ENCODE measurements at places on chromosomes 4 and X. TPM values are rescaled to one million over a fixed set of nuclear protein-coding genes. Genes with fewer than 3 reads are reported as not detected.
A peak's percentile ranks its signal among the peaks of the same experiment; 100 is the strongest.

Gene USP27X
- 1.8 TPM for total RNA-seq

GRCh38 chrX:49082271-49082871 lies 2.7 kb upstream of the WDR45 start:
- no peak overlapping the region for H3K4me3 ChIP-seq
- H3K27ac ChIP-seq, result no peak overlapping the region
- peaks cover 5% of the 10 kb centered on the region for H3K36me3 ChIP-seq
- DNase-seq, result no peak
- no peaks in the 10 kb centered on the region for H3K27me3 ChIP-seq
- H3K4me1 ChIP-seq, result peaks cover 7% of the 10 kb centered on the region

GRCh38 chr4:13481569-13481968 lies 2.6 kb downstream of the RAB28 start:
- peaks cover 5% of the 10 kb centered on the region for H3K36me3 ChIP-seq
- peak overlapping the region; percentile 38 for H3K27ac ChIP-seq
- peaks cover 81% of the 10 kb centered on the region for H3K4me1 ChIP-seq
- H3K4me3 ChIP-seq, result peak overlapping the region; percentile 16
- no peaks in the 10 kb centered on the region for H3K27me3 ChIP-seq
- DNase-seq, result no peak

DNA sequence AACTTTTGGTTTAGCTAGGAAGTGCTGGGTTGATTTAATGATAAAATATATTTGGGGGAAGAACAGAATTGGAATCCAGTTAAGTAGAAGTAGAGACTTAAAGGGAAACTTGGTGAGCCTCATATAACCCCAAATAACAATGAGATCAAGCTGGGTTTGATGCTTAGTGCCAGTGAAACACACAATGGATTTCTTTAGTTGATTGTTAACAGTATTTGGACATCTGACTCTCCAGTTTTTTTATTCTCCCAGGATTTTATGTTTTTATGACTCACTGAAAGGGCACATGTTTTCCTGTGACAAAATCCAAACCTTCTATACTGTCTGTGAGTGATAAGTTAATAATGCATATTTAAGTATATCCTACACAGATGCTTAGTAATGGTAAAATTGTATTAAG lies 2.7 kb upstream of the NEUROG2 start:
- H3K36me3 ChIP-seq, result no peaks in the 10 kb centered on the region
- peaks cover 100% of the 10 kb centered on the region for H3K27me3 ChIP-seq
- no peak overlapping the region for H3K4me3 ChIP-seq
- H3K27ac ChIP-seq, result no peak overlapping the region
- no peak for DNase-seq

DNA sequence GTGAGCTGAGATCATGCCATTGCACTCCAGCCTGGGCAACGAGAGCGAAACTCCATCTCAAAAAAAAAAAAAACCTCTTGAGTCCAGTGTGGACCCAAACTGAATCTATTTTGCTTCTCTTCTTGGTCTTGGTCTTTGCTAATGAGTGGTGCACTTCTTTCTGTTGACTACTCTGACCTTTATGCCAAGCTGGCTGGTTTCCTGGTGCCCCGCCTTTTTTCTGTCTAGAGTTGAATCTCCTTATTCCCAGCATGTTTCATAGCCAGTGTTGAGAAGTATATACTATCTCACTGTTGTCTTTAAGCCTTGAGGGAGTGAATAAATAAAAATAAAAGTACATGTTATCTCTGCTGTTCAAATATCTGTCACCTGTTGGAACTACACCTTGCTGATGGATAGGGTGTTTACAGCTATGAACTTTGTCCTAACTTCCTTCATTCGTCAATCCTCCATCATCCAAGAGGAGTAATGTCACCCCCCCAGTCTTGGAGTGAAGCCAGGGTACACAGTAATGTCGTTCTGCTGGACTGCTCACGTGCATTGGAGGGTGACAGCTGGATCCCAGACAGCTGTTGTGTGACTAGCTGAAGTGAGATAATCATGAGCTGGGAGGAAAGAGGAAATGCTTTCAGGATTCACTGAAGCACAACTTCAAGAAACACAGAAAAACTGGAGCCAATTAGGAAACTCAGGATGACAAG lies 99.3 kb upstream of the PRKG2 start:
- no peaks in the 10 kb centered on the region for H3K27me3 ChIP-seq
- H3K4me3 ChIP-seq, result no peak overlapping the region
- DNase-seq, result peak; percentile 27
- H3K4me1 ChIP-seq, result peaks cover 15% of the 10 kb centered on the region
- no peaks in the 10 kb centered on the region for H3K36me3 ChIP-seq
- no peak overlapping the region for H3K27ac ChIP-seq

Gene ENPEP
- 3.5 TPM for total RNA-seq

- H3K4me3 ChIP-seq, result peak overlapping the region; percentile 19
- H3K36me3 ChIP-seq, result no peaks in the 10 kb centered on the region
- peak; percentile 44 for DNase-seq
- H3K27ac ChIP-seq, result peak overlapping the region; percentile 76
- H3K4me1 ChIP-seq, result peaks cover 93% of the 10 kb centered on the region
- H3K27me3 ChIP-seq, result no peaks in the 10 kb centered on the region
Observed at GRCh38 chrX:65697915-65698796, 30.7 kb downstream of the MSN start.

GRCh38 chr4:110614976-110615352 lies 7.9 kb downstream of the PITX2 start:
- peaks cover 21% of the 10 kb centered on the region for H3K4me1 ChIP-seq
- H3K27me3 ChIP-seq, result peaks cover 100% of the 10 kb centered on the region
- H3K36me3 ChIP-seq, result no peaks in the 10 kb centered on the region
- no peak for DNase-seq
- H3K27ac ChIP-seq, result no peak overlapping the region
- no peak overlapping the region for H3K4me3 ChIP-seq
